ENCODE measurements at places on chromosomes 2 and 18. TPM values are rescaled to one million over a fixed set of nuclear protein-coding genes. Genes with fewer than 3 reads are reported as not detected.

DNA sequence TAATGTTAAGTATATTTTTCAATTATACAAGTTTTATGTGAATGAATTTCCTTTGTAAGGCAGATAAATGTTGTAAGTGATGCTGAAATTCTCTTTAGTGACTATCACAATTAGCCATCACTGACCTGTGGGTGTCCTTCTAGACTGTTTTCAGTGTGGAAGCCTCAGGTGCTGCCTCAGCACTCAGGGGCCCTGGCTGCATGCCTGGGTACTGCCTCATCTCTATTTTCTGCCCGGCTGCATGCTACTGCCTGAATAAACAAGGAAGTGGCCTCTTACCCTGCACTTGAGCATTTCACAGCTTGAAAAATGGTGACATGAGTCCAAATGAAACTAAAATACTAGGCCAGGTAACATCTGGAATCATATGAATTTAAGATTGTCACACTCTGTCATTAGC lies 787.6 kb upstream of the SALL3 start:
- no peak for DNase-seq

DNA sequence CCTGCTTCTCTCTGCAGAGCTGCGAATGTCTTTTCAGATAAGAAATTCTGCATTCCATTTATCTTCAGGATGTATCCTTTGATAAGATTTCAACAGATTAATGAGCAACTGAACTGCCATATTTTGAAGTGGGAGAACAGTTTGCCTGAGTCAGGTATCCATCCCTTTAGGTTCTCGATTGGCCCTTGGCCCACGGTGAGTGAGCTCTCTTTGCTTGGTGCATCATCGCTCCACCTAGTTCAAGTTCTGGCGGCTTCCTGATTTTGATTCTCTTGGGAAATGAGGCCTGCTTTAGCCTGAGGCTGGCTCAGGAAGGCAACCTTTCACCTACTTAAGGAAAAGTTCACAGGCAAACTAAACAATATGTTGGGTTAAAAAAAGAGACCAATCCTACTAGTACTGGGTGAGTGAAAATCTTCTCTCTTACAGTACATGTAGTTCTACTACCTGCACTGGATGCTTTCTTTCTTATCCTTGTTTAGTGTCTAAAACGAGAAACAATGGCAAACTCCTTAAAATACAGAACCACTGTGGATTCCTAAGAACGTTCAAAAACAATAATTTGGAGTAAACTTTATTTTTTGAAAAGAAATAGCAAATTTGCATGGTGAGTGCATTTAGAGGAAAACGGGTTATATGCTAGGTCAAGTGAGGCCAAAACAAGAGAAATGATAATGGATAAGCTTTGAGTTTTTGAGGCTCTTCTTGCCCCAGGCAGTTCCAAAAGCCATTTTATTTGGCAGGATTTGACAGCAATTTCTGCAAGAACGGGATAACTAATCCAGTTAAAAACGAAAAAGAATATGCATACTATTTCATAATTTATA lies 837 bp upstream of the ACSL3 start:
- DNase-seq = no peak

DNA sequence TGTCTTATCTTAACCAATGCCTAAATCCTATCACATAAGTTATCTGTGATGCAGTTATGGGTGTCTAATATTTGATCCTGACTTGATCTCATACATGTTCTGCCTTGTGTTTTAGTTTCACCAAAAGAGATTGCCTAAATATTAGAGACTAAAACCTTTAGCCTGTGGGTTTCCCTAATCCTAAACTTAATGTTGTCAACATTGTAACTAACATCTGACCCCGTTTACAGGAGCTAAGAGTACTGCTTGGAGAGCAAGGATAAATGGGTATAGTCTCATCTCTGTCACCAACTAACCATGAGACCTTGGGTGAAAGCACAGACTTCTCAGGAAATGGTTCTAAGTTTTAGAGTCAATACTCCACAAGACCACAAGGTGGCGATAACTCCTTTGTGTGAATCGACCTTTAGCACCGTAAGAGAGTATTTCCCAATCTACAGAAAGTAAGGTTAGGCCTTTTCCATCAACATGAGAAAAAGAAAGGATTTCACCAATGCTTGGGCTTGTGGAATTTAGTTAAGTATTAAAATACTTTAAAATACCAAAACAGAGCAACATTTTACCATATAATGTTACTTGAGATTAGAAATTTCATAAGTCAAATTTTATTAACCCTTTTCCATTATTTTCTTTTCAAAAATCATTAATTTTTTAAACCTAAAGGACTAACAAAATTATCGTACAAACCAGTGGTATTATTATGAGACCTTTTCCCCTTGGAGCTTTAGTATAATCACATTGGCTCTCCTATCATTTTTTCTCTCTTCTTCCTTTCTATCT lies 60.5 kb downstream of the G6PC2 start:
- no peak for DNase-seq

GRCh38 chr2:70029814-70030409 lies 57.4 kb upstream of the PCBP1 start:
- DNase-seq = no peak

GRCh38 chr2:17717666-17718065 lies 35.9 kb downstream of the SMC6 start:
- DNase-seq = no peak

- no peak for DNase-seq
These were observed 117.2 kb downstream of the CTNNA2 start for GRCh38 chr2:79630060-79630459.

DNA sequence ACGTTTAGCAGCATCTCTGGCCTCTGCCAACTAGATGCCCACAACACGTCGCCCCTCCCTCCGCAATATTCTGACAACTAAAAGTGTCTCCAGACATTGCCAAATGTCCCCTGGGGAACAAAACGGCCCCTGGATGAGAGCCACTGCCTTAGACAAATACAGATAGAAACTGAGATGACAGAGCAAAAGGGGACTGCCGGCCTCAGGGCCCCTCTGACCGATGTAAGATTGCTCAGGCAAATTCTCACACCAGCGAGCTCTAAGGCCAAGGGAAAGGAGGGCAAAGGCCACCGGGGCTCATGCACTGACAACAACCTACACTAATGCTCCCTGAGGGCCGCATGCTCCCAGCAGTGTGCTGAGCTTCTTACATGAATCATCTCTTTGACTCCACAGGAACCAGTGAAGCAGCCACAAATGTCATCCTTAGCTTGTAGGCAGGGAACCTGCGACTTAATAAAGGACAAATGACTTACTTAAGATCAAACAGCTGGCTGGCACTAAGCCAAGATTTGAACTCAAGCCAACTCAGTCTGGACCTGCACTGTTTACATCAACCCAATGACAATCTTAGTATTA lies 228.5 kb downstream of the TTC32 start:
- no peak for DNase-seq

DNA sequence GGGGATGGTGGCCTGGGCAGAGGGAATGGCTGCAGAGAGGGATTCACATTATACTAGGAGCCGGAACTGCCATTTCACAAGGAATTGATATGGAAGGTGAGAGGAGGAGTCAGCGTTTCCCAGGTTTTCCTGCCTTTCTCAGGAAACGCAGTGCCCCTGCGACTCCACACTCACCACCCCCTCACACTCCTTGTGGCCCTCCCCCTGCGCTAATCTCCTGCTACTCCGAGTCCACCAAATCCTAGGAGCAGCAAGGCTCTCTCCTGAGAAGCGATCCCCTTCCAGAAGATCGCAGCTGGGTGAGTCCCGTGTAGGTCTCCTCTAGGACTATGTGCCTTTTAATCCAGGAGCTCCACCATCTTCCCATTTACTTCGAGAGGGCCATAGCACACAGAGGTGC lies 140.6 kb downstream of the VAPA start:
- DNase-seq = no peak

GRCh38 chr2:154776825-154777224 lies 78.3 kb downstream of the KCNJ3 start:
- no peak for DNase-seq

DNA sequence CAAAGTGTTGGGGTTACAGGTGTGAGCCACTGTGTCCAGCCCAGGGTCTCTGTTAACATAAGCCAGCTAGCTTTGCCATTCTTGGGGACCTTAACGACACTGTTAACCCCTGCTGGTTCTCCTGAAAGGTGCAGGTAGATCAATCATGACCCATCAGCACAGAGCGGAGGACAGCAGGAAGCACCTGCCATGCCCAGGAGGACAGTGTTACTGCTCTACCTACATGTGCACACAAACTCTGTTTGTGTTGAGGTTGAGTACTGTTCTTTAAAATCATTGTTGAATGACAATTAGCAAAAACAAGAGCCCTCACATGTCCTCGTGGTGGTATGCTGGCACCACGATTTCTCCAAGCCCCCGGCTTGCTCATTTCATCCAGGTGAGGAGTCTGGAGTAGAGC lies 120.9 kb downstream of the FAM210A start:
- DNase-seq = no peak

DNA sequence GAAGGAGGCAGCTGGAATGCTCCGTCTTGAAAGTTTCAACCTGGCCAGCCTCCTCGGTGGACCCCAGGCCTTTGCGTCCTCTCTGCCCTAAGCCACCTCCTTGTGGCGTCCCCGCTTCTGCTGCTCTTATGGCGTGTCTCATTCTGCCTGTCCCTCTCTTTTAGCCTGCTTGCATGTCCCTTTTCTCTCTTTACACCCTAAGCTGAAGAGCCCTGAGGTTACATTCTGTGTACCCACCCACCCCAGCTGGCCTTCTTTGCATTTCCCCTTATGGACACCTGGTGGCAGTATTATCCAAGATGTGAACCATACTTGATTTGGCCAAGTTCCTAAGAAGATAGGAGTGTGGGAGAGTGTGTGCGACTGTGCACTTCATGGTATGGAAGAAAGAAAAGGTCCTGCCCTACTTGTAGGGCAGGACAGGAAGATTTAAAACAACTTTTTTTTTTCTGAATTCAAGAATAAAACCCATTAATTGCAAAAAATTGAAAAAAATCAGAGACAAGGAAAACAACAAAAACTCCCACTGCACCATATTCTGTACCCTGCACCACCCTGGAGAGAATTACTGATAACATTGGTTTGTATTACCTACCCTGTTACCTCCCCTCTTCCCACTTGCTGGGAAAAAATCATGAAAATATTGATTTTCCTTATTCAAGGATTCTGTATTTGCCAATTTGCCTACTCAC lies 77.4 kb downstream of the DYSF start:
- DNase-seq = no peak

- DNase-seq = no peak
These were observed 1262.9 kb downstream of the SUCLG1 start for GRCh38 chr2:83196225-83196624.

DNA sequence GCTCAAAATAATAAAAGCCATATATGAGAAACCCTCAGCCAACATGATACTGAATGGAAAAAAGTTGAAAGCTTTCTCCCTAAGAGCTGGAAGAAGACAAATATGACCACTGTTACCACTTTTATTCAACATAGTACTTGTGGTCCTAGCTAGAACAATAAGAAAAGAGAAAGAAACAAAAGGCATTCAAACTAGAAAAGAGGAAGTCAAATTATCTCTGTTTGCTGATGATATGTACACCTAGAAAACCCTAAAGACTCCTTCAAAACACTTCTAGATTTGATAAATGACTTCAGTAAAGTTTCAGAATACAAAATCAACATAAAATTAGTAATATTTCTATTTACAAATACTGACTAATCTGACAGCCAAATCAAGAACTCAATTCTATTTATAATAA lies 328.8 kb upstream of the GCFC2 start:
- DNase-seq = no peak

- no peak for DNase-seq
These were observed 137.1 kb downstream of the ZEB2 start for GRCh38 chr2:144382849-144383248.

DNA sequence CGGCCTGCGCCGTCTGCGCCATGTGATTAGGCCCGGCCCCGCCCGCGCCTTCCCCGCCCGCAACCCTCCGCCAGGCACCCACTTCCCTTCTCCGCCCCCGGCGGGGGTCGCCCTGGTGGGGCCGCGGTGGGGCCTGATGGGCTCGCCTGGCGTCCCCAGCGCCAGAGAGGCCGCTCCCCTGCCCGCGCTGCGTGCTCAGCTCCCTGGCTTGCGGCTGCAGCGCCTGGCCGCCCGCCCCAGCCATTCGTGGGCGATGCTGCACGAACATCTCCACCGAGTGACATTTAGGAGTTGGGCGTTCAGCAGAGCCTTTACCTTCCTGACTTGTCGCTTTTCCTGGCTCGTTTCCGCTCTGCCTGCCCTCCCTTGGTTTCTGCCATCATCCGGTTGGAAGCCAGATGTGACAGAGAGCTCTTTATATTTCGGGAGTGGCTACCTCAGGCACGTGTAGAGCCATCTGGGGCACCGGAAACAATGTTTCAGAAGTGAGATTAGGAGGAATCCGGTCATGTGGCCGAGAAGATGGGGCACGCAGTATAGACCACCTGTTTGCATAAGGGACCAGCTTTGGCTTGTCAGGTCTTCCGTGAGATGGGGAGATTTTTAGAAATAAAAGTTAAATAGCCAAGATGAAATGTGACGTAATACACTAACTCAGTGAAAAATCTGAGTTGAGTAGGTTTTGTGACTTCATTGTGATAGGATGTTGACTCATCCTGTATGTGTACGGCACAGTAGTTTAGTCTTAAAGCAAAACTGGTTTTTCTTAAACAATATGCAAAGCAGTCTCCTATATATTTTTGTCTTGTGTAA lies 1.2 kb downstream of the GLS start:
- peak; percentile 84 for DNase-seq

DNA sequence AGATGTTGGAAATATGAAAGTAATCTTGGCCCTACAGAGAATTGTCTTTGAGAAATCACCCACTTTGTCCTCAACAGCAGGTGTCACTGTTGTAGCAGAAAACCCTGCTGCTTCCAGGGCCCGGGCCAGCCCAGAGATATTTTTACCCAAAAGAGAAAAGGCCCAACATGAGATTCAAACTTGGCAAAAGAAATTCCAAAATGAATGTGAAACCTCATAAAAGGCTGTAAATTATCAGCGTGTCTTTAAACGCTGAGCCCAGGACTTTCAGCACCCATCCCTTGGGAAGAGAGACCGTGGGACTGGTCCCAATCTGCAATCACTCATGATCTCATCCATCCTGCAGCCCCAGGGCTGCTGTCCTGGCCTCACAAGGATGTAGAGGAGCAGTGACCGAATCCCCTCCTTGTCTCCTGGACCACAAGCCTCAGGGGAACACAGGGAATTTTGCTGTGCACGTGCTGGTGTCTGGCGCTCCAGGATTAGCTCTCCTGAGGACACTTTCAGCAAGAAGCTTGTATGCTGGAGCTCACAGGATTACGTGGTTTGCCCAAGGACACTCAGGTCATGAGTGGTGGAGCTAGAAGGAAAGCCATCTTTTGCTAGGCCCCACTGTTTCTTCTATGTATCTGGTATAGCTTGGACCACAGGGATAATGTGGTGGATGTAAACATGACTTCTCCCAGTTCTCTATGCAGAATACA lies 202.1 kb downstream of the RNF144A start:
- DNase-seq = no peak

The AGXT gene
- not detected for total RNA-seq

The XRCC5 gene
- total RNA-seq = 273 TPM

The MGAT5 gene
- 70.9 TPM for total RNA-seq

The CNDP1 gene
- total RNA-seq = not detected

The CCDC74B gene
- 1.2 TPM for total RNA-seq

The PAX8 gene
- 3.2 TPM for total RNA-seq

The CD8A gene
- 683 TPM for total RNA-seq

The CRYGD gene
- total RNA-seq = not detected

The GPR39 gene
- total RNA-seq = not detected

The UGT1A4 gene
- not detected for total RNA-seq

The LCLAT1 gene
- 21.2 TPM for total RNA-seq

The LRRC30 gene
- total RNA-seq = not detected

The SOX11 gene
- total RNA-seq = not detected

The KCNK3 gene
- not detected for total RNA-seq
